ENCODE measurements at places on chromosomes 12 and 14.

- DNase-seq = no peak
These were observed 85.7 kb downstream of the AKAP6 start for GRCh38 chr14:32414808-32415255.

DNA sequence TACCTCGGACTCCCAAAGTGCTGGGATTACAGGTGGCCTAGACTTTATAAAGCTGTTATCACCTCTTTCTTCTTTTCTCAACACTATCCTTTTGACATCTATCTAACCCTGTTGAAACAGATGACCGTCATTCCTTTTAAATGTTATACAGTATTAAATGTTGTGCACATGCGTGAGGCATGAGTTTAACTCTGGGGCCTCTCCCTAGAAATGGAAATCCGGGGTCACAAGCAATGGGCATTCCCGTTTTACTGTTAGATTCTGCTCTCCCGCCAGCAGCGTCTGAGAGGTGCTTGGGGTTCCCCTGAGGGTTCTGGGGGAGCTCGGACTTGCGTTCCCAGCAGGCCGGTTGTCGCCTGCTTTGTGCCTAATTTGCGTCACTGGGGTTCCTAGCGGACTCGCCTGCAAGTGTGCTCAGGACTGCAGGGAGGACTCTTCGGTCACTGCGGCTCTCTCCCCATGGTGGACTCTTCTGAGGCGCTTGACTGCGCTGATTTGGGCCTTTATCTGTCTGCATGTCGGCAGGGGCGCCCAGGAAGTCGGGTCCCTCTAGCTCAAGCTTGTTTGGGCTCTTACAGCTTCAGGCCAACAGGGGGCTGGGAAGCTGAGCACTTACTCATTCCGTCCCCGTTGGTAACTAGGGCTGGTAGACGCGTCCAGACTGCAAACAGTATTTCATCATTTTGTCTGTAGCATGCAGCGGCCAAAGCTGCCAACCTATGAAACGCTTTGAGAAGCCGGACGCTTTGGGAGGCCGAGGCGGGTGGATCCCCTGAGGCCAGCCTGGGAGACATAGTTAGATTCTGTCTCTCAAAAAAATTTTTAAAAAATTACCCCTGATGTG, 1.2 kb upstream of the RAN start:
- DNase-seq = peak; percentile 58

DNA sequence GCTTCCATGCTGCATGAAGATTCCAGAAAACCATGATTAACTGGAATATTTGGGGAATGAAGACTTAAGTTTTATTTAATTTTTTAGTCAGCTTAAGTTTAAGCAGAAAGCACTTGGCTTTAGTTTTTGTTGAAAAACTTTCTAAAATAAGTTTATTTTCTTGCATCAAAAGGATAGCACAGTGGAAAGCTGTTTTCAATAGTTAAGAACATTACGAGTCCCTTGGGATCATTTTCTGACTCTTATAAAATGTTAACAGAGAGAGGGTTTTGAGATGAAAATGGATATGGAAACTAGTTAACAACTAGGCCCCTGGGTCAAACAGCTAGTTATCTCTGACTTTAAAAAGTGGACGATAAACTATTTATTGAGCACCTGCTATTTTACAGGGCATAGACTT, 181.9 kb upstream of the SLC38A2 start:
- no peak for DNase-seq

GRCh38 chr12:42639556-42639955, 50.0 kb upstream of the PRICKLE1 start:
- DNase-seq = no peak

GRCh38 chr12:18419311-18419710, 158.0 kb downstream of the PIK3C2G start:
- DNase-seq = no peak

DNA sequence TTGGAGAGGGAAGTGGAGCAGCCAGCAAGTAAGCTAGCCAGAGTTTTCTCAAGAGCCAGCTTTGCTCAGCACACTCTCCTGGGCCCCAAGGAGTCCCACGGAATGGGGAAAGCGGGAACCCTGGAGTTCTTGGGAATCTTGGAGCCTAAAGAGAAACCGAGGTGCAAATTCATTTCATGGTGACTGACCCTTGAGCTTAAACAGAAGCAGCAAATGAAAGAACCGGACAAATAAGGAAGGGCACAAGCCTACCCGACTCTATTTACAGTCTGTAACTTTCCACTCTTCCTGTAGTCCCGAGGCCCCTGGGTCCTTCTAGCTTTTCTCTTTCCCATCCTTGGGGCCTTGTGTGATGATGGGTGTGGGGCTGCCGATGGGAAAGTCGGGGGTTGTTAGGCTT, 18.1 kb upstream of the TIGAR start:
- DNase-seq = no peak

All from H4 (cell line).